ENCODE measurements at places on chromosomes 5 and 9.

- no peak for DNase-seq
These were observed 409.5 kb downstream of the ARHGEF28 start for GRCh38 chr5:74035521-74035937.

GRCh38 chr9:35666045-35666444, 1.1 kb upstream of the ARHGEF39 start:
- DNase-seq: no peak

DNA sequence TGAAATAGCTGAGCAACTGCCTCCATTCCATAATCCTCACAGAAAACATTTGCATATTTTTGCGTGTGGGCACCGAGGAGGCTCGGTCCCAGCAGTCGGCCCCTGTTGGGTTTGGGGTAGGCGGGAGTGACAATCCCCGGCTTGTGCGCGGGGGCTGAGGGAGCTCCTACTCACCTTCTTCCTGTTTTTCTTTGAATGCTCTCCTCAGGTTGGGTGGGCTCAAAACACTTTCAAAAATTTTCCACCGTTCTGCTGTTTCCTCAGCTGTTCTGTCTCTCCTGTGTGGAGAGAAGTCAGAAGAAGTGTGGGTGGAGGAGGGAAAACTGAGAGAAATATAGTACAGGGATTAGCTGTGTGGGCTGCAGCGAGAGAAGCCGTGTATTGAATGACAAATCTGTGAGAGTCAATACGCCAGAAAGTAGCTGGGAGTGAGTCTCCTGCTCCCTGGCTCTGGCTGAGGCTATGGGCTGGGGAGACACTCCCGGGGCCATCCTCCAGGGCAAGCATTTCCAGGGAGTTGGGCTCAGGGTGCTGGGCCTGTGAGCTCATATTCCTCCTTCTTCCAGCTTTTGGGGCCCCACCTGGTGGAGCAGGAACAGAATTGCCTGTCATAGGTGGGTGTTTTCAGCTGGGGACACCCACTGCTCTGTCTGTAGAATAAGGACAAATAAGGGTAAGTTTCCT, 84.7 kb downstream of the CMYA5 start:
- peak; percentile 19 for DNase-seq

DNA sequence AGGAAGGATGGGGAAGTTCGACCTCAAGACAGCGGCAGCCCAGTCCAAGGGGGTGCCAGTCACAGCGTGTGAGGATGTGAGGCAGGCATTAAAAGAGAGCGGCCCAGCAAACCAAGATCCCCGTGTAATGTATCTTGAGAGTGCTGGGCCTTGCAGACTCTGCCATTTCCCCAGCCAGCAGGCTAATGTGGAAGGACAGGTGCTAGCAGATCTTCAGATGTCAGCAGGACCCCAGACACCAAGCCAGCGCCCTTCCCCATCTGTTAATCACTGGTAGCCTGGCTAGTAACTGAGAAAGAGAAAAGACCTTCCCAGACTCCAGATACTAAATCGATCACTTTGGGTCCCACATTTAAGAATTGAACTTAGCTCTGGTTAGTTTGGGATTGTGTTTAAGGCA, 62.2 kb downstream of the NTRK2 start:
- DNase-seq: no peak

- no peak for DNase-seq
These were observed 60.9 kb downstream of the ESM1 start for GRCh38 chr5:54924487-54924886.

GRCh38 chr5:93621327-93621798, 38.3 kb downstream of the NR2F1 start:
- DNase-seq: no peak

GRCh38 chr9:36934478-36935065, 99.5 kb downstream of the PAX5 start:
- no peak for DNase-seq

DNA sequence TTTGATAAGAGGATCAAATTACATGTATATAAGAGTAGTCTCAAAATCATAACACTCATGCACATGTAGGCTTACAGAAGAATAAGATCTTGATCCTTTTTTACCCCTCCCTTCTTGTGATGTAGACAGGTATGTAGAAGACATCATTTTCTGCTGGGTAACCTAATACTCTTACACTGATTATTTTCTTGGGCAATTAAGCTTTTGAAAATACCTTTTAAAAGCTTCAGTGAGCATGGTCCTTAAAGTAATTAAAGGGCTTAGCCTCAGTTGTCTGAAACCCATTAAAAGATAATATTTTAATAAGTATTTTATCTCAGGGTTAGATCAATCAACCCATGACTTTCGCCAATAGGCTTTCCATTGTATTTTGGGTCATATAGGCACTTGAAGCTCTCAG, 50.6 kb downstream of the ALDH1A1 start:
- no peak for DNase-seq

- no peak for DNase-seq
These were observed 5.0 kb downstream of the CD14 start for GRCh38 chr5:140627972-140628371.

- peak; percentile 33 for DNase-seq
These were observed 16.9 kb downstream of the DNAJC18 start for GRCh38 chr5:139422307-139422893.

GRCh38 chr5:104904561-104904960, 1342.0 kb upstream of the NUDT12 start:
- no peak for DNase-seq

GRCh38 chr5:113524927-113525326, 11.4 kb downstream of the YTHDC2 start:
- no peak for DNase-seq

DNA sequence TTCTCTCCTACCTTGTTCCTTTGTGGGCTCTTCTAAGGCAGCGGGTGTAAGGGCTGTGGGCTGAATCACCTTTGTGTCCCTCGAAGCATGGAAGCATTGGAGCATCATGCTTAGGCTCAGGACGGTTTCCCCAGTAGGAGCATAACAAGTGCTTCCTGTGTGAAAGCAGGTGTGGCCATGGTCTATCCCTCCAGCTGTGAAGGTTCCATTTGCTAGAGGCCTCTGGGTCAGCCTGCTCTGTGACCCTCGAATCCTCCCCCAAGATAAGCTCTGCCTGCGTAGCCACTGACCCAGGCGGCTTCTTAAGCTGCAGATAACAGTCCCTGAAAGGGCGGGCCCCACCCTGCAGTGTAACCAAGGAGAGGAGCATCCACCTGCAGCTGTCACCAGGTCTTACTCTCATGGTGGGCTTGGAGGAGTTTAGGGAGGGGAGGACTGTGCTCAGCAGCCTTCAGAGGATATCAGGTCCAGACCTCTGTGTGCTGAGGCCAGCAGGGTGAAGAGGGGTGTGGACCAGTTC, 8.4 kb upstream of the NDST1 start:
- DNase-seq: no peak

- DNase-seq: no peak
These were observed 580.2 kb downstream of the EFNA5 start for GRCh38 chr5:107090506-107090905.

GRCh38 chr5:115702025-115702424, 76.2 kb upstream of the TMED7 start:
- DNase-seq: no peak

- DNase-seq: no peak
These were observed 75.9 kb downstream of the SPRY4 start for GRCh38 chr5:142248853-142249462.

DNA sequence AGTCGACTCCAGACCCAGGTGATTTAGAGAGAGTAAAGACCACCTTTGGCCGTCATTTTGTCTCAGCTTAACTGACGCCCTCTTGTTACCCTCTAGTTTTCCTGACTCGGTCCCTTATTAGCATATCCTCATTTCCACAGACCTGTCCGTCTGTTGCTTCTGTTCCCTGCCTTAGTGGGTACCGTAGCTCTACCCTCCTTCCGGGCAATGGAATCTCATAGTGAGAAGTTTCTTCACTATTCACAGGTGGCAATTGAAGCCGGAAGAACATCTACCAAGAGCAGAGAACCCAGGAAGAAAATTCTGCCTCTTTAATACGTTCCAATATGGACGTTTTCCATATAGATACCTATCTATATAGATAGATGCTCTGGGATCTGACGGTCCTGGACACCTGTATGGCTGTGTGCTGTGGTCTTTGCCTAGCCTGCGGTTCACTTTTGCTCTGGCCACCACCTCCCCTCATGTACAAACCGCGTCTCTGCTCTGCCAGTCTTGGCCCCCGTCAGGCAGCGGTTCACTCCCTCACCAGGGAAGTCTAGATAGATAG, 652 bp upstream of the TMEM161B start:
- peak; percentile 16 for DNase-seq

DNA sequence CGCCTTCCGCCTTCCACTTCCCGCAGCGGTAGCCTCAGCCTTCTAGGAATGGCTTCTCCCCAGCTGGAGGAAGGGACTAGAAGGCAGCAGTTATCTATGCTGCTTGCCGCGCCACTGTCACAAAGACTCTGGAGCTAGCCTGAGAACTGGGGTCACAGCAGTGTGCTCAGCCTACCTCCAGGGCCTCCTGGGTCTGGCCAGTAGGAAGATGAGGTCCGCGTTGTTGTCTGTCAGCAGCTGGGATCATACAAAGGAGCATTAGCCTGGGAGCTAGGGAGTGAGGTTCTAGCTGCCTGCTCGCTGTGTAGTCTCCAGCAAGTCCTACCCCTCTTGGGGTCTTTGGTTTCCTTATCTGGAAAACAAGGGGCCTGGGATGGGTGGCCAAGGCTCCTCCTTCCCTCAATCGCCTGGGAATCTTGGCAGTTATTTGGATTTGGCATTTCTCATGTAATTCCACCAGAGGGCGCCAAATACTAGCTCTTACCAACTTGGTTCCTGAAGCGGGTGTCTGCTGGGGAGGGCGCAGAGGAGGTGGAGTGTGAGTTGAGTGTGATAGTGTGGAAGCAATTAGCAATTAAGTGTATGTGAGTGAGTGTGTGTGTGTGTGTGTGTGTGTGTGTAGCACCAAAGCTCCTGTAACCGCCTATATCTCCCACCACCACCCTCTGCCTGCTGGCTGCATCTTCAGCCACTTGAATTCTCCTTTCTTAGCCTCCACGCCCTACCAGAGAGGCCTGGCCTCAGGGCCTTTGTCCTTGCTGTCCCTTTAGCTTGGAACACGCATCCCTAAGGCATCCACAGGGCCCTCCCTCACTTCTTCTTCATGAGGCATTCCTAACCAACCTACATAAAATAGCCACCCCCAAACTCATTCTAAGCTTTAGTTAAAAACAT, 97.1 kb downstream of the ENTREP1 start:
- DNase-seq: peak; percentile 26

DNA sequence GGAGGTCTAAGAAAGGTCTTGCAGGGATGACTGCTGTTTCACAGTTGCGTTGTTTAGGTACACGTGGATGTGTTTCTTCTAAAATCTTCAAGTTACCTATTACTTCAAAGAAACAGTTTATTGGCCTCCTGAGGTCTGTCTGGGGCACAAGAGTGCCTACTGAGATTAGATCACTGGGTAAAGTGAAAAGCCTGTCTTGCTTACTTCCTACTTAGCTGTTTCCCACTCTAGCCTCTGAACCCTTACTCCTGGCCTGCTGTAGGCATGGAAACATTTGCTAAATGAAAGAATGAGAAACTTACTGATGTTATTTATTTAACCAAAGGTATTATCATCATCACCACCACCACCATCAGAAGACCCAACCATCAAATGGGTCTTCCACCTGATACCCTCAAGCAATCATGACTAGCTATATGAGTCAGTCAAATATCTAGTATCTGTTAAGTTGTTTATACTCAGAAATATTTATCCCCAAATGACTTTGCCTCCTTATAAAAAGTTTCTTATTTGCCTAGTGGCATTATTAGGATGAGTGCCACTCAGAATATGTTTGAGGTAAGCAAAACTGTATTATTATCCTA, 92.5 kb downstream of the ELAVL2 start:
- no peak for DNase-seq

All from activated CD4-positive, alpha-beta T cell treated with anti-CD3 and anti-CD28 coated beads, Interleukin-2, amount 50 U/mL, for 48 hours (primary cell).